ENCODE measurements at places on chromosomes 6 and 20.

GRCh38 chr20:25310268-25310920 lies 62.5 kb downstream of the PYGB start:
- DNase-seq: no peak

DNA sequence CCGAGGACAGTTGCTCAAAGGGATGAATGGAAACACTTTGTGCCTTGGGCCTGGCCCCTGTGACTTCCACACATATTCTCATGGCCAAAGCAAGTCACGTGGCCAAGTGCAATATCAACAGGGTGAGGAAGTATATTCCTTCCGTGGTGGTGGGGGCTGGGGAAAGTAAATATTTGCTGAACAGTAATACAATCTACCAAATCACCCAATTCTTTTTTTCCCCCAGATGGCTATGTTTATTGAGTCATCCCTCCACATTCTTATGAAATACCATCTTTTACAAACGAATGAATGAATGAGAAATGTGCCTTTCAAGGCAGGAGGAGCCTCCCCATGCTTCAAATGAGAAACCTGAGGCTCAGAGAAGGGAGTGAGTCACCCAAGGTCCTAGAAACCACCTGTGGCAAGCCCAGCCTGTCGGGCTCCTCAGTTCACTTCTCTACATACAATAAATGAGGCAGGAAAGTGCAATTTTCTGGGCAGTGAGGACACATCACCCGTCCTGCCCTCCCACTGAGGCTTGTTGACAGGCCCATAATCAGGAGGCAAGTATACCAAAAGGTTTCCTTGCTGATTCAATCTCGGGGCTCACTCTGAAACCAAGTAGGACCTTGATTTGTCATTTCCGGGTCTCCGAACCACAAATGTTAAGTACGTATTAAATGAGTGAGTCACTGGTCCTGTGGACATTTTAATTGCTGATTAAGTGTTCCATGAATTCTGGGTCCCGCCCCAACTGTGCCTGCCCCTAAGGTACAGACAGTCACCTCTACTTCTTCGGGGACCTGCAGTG lies 25.3 kb upstream of the TOP1 start:
- no peak for DNase-seq

DNA sequence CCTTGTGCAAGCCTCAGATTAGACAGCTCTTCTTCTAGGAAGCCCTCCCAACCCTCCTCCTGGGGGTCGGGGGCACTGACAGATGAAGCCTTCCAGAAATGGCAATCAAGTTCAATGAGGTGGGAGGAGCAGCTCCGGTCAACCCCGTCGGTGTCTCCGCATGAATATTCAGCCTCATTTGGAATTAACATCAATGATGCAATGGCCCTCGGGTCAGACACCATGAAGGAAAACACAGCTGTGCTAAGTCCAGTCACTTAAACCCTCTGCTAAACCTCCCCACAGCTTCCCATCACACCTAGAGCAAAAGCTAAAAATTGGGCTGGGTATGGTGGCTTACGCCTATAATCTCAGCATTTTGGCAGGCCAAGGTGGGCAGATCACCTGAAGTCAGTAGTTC lies 36.5 kb downstream of the ZNF217 start:
- no peak for DNase-seq

GRCh38 chr6:35916056-35916455 lies 4.8 kb downstream of the SRPK1 start:
- no peak for DNase-seq

DNA sequence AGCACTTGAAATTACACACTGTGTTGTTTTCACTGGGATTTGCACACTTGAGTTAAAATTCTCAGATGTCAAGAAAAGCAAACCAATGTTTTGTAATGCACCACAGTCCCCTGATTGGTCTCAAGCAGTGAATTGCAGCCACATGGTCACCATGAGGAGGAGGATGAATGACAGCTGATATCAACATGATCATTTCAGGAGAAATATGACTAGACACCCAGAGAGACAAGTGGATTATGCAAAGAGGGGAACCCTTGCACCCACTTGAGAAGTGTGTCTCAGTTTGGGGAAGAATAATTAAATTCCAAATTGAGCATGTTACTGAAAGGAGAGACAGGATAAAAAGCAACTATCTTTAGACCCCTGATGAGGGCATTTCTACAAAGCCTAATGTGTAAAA lies 69.3 kb downstream of the UST start:
- no peak for DNase-seq

- DNase-seq: no peak
Measured at GRCh38 chr20:33810259-33810658, 889 bp upstream of the CHMP4B start.

DNA sequence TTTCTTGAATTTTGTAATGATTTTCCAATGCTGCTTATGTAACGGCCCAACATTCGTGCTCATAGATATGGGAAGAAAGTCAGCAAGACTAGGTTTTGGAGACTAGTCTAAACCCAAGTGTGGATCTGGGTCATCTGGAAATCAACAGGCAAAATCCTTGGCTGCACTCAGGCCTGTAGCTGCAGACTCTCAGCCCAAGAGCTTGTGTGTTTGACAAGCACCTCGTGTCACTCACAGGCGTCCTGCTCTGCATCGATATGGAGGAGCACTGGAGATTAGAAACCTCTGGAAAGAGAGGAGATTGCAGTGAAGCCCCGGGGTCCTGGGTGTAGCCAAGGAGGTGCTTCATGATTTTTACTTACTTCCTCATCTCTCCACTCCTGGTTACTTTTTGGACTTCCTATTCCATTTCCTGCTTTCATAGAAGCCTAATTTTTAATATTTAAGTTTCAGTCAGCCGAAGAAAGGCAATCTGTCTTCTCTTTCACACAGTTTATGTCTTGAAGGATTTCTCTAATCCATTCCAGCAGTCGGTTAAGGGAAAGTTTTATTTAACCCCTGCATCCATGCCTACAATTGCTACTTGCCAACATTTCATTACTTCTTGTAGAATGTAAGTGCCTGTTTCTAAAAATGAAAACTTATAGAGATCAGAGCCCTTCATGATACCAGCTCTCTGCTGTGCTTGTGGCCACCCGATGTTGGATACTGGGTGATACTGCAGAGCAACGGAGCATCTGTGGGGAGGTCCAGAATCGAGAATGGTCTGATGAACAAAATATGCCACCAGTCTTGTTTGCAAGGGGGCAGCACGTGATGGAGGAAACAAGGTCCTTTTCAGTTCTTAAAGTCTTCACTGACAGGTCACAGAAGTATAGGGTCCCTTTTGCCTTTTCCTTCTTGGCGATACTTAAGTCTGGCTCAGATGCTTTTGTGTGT lies 296.3 kb downstream of the QKI start:
- DNase-seq: no peak

DNA sequence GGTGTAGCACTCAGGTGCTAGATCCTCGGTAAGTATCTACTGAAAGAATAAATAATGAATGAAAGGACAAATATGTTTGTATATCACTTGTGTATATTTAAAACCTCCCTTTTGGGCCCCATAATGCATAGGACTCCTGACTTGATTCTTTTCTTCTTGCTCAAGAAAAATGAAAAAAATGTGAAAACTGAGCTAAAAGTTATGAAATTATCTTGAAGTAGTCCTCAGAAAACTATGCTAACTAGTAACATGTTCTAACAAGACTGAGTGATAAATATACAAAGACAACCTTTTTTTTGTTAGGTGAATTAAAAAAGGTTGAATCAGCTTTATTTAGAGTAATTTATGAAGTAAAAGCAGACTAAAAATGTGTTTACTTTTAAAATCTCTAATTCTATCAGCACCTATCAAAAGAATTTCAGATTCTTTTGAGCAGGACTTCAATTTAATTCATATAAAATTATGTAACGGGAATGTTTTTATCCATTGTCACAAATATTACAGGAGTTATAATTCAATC lies 247.8 kb upstream of the JAG1 start:
- no peak for DNase-seq

GRCh38 chr6:16370943-16371342 lies 132.6 kb downstream of the GMPR start:
- DNase-seq: no peak

DNA sequence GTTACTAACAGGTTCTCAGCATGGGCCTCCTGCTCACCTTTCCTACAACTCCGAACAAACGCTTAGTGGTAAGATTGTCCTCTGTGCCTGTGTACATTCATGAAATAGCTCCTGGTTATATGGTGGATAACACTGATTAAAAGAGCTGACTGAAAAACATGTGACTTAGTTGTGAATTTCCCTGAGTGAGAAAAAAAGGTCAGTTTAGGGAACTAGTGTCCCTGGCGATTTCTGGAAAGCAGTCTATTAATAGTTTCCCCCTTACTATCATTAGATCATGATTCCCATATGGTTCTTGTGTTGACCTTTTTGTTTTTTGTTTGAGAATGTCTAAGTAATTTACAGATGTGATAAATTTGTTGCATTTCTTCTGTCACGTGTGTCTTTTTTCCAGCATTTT lies 15.6 kb downstream of the SNRPC start:
- DNase-seq: no peak

- no peak for DNase-seq
Measured at GRCh38 chr6:41640426-41640825, 2.2 kb downstream of the MDFI start.

GRCh38 chr6:24968783-24969182 lies 33.0 kb upstream of the RIPOR2 start:
- no peak for DNase-seq

GRCh38 chr6:77987035-77987384 lies 334.2 kb downstream of the MEI4 start:
- no peak for DNase-seq

DNA sequence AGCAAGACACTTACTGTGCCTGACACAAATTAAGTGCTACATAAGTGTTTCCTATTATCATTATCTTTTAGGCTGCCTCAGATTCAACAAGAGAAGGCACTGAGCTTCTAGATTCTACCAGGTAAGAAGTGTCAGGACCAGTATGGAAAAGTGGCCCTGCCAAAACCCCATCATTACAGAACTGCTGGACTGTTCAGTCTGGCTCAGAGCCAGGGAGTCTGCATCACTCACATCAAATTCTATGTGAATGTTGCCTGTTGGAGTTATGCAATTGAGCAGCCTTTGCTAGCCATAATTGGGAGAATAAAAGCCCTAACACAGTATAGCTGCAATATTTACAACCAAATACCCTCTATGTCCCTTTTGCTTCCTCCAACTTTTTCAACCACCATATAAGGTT lies 70.9 kb downstream of the ATG5 start:
- no peak for DNase-seq

DNA sequence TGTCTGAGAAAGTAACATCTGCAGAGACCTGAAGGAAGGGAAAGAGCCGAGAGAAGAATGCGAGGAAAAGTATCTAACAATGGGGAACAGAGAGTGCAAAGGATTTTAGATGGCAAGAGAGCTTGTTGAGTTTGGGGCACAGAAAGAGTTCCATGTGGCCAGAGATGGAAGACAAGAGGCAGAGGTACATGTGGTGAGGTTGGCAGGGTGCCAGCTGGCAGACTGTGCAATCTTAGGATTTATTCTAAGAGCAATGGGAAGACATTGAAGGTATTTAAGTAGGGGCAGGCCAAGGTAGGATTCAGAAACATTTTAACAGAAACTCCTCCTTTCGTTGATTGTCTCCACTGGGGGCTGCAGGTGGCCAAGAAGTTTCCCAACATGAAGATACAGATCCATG lies 20.4 kb upstream of the LBP start:
- no peak for DNase-seq

DNA sequence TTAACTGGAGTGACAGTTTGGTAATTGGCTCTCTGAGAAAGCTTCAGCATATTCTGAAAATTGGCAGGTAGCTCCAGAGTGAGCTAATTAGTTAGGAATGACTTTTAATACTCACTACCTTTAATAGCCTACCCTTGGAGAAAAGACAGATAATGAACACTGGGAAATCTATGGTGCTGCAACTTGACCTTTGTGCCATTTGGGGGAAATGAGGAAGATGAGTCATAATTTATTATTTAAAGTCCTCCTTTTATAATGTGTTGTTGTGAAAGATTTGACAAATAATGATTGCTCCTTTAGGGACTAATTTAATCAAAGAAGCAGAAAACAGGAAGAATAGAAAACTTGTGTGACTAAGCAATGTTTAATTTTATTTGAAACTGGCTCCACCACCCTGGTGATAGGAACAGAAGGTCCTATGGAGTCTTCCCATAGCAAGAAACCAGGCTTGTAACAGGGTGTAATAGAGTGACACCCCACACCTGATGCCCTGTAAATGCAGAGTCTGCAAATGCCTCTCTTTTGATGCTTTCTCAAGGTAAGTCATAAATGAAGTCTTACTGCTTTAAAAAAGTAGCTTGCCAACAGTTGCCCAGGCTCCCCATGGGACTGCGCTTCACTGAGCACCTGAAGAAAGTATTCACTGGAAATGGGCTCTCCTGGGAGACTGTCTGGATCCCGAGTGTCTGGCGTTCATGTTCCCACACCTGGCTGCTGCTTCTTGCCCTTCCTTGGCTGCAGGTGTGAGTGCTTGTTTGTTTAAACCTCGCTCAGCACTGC lies 134.4 kb downstream of the LRRC1 start:
- no peak for DNase-seq

DNA sequence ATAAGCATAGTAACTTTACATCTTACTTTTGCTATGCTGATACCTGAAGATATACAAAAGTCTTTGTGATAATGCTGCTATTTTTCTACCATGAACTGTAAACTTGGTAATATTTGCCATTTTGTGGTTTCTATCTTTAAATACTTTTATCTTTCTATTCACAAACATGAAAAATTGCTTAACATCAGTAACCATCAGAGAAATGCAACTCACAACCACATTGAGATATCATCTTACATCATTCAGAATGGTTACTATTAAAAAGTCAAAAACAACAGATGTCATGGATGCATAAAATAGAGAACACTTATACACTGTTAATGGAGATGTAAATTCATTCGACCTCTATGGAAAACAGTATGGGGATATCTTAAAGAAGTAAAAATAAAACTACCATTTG lies 112.0 kb downstream of the TRDN start:
- DNase-seq: no peak

DNA sequence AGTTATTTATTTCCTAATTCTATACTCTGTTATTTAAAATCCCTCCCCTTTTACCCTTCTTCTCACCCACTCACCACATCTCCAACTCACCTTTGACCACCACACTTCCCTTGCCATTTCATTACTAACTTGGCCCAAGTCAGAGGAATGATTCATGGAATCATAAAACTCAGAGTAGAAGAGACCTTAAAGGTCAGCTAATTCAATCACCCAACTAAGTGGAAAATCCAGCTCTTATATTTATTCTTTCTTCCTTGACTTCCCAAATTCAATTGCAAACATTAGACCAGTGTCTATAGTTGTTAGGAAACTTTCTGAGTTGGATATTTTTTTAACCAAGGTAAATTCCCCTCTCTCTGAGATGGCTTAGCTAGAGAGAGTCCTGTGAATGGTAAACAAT lies 26.5 kb upstream of the HEY2 start:
- no peak for DNase-seq

DNA sequence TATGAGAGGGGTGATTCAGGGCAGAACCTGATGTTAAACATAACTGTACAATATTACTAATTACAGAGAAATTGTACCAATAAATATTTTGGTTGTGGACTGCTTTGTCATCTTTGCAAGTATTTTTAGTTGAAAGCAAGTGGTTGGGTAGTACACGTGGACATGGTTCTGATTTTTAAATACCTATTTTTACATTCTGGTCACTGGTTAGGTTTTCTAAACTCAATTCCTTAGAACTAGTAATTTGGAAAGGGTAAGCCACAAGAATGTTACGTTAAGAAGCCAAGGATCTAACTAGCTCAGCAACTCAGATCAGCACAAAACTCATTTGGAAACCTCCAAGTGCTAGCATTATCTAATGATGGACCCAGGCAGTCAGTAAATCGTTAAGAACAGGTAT lies 2.7 kb downstream of the EPB41L2 start:
- DNase-seq: no peak

Data from NCI-H187 treated with DMSO at 0.1 percent for 48 hours (cell line).